ENCODE measurements at places on chromosomes 6 and 20.
A peak's percentile ranks its signal among the peaks of the same experiment; 100 is the strongest.

DNA sequence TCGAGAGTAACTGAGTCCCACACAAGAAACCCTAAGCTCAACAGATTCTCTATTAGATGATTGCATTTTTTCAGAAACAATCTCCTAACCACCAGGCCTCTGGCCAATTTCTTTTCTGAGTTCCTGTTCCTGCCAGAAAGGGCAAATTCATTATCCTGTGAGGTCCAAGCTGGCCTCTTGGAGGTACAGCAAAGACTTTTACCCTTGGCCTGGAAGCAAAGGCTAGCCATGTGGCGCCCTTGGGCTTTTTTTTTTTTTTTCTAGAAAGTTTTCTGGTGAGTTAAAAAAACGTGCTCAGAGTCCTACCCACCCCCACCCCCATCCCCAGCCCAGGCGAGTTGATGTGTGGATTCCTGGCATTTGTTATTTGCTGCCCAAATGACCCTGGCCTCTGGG is 59.0 kb upstream of the EEF1A1 start:
- peak; percentile 98 for DNase-seq

DNA sequence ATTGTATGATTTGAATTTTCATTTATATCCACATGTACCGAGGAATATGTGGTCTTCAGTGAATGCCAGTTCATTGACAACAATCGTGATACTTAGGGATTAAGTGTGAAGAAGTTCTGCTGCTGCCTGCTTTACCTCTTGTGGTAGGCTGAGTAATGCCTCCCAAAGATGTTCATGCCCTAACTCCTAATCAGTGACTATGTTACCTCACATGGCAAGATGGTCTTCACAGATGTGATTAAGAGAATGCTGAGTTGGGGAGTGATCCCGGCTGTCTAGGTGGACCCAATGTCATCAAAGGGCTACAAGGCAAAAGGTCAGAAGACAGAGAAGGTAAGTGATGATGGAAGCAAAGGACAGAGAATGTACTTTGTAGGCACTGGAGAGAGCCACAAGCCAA is 181.0 kb downstream of the FOXC1 start:
- DNase-seq: no peak

DNA sequence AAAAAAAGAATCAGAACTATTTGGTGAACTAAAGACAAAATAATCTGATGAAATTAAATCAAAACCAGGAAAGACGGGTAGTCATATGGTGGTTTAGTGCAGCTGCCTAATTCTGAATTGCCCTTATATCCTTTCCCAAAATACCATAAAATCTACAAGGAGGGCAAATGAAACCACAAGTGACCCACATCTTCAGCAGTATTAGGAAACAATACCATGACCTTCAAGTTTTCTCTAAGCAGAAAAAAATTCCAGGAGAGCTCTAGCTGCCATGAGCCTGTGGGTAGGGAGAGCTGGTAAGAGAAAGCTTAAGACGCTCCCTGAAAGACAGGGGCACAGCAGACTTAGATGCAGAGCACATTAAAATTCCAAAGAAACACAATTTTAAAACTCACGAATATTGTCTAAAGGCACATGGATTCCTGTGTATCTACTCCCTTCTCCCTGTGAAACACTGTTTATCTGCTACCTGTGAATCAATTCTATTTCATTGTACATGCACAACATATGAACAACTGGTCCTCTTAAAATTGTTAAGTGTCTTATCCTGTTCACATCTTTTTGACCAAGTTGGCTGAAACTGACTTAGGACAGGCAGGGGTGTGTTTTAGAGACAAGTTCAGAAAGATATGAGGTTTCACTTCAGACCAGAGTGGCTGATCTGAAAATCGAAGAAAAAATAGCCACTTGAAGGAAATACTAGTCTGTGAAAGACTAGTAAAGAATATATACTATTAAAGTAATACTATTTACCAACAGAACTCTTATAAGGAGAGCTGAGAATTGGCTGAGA is 153.6 kb upstream of the SHLD1 start:
- no peak for DNase-seq

GRCh38 chr20:1876975-1877608 is 18.1 kb upstream of the SIRPA start:
- DNase-seq: peak; percentile 20

DNA sequence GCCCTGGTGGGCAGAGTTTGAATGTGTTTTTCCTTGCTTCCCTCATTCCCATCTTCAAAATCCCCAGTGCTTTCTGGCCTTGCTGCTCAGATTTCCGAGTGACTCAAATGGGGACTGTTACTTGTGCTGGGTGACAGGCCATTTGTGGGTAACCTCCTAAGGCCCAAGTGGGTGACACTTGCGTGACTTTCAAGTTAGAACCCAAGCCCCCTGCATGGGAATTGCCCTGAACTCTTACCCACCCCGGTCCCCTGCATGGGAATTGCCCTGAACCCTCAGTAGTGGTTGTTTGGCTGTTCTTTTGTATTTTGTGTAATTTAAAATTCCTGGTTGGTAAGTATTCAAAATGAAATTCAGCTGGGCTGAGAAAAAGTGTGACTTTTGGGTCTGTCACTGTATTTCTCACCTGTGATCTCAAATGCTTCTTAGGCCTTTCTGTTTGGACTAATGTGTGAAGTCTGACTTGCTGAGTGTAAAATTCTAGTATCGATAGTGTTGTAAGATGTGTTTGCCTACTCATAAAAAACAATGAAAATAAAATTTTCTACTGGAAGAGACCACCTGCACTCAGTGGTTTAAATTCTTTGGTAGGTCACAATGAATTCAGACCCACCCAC is 12.4 kb upstream of the RBM38 start:
- no peak for DNase-seq

DNA sequence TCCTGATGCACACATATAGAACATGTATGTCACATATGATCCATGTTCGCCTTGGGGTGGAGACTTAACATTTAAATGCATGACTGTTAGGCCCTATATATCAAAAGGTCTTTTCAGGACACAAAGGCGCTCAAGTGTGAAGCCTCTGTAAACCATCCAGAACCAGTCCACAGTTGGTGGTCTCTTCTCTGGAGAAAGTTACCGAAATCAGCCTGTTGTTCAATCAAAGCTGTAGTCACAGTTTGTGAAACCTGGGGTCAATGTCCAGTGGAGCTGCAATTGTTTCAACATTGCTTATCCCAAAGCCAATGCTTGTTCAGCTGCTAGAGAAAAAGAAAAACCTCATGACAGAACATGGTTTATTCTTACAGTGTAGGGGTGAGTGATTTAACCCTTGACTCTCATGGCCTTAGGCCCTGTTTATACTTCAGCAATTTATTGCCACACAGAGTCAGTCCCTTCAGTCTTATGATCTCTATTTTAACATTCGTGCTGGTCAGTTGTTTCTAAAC is 193.6 kb upstream of the CST7 start:
- DNase-seq: no peak

GRCh38 chr20:3420211-3420707 is 12.8 kb upstream of the DNAAF9 start:
- peak; percentile 76 for DNase-seq
